ENCODE measurements at places on chromosomes 12 and 14.
A peak's percentile ranks its signal among the peaks of the same experiment; 100 is the strongest.

GRCh38 chr12:107485731-107486130, 199.9 kb upstream of the PWP1 start:
- no peak for DNase-seq

DNA sequence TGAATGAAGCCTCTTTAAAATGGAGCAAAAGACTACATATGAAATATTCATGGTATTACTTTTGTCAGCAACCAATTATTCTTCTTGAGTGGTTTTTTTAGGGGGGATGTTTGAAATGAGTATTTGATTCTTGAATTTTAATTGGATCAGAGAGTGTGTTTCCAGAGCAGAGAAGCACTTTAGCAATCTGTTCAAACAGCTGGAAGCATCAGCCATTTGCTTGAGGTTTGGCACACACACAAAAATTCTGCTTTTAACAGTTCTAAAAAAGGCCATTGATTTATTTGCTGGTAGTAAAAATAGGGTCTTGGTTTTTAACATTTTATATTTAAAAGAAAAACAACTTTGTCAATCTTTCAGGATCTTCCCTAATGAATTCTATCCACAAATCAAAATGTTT, 292.7 kb downstream of the LRFN5 start:
- DNase-seq = no peak

DNA sequence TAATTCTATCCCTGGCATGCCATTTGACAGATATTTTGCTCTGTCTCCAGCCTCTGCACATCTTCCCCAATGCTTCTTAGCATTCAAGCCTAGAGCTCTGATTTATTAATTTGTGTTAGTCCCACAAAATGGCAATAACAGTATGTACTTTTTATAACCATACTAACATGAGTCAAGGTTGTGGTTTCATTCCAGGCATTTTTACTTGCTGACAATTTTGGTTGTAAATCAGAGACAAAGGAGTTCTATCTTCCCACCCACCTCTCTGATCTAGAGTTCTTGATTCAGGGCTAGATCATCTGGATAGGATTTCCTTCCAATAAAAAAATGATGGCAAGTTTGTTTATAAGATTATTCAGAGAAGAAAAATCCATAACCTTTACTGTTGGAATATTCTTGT, 18.5 kb upstream of the CISTR start:
- no peak for DNase-seq

DNA sequence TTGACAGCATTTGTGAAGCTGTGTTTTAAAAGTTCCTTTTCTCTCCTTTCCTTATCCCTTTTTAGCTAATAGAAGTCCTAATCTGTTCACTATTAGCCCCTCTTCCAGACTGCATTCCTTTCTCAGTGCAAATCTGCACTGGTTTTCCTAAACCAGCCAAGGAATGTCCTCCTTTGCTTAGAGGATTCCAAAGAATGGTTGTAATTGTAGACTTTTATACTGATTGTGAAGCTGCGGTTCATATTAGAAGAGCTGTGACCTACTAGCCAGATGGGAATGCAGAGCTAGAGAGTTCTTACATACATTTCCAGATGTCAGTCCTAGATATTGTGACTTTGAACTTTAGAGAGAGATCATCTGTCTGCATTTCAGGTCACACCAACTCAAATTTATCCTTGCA, 79.8 kb downstream of the MYRFL start:
- DNase-seq = no peak

DNA sequence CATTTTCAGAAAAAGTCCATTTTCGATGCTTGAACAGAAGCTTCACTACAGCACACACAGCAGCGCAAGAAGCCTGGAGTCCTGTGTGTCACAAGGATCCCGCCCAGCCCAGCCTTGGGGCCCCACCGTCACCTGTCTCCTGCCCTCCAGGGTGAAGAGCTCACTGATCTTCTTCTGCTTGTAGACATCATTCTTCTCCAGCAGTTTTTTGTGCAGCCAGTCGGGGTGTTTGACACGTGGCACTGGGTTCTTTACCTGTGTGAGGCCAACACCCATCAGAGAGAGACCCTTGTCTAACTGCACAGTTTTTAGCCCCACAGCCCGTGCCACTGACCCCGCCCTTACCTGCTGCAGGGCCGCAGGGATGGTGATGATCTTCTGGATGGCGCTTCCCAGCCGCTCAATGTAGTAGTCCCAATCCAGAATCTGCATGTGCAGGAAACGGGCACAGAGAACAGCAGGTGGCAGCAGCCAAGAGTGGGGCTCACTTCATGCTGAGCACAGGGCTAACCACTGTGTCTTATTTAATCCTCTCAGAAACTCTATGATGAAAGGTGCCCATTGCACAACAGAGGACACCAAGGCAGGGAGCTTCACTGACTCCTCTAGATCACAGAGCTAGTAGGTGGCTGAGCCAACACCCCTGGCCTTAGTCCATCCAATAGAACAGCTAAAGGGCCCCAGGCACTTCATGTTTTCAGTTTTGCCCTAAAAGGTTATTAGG, 30.0 kb downstream of the POLE start:
- DNase-seq = no peak

GRCh38 chr14:55071870-55072640, 20.6 kb downstream of the MAPK1IP1L start:
- DNase-seq = peak; percentile 60

DNA sequence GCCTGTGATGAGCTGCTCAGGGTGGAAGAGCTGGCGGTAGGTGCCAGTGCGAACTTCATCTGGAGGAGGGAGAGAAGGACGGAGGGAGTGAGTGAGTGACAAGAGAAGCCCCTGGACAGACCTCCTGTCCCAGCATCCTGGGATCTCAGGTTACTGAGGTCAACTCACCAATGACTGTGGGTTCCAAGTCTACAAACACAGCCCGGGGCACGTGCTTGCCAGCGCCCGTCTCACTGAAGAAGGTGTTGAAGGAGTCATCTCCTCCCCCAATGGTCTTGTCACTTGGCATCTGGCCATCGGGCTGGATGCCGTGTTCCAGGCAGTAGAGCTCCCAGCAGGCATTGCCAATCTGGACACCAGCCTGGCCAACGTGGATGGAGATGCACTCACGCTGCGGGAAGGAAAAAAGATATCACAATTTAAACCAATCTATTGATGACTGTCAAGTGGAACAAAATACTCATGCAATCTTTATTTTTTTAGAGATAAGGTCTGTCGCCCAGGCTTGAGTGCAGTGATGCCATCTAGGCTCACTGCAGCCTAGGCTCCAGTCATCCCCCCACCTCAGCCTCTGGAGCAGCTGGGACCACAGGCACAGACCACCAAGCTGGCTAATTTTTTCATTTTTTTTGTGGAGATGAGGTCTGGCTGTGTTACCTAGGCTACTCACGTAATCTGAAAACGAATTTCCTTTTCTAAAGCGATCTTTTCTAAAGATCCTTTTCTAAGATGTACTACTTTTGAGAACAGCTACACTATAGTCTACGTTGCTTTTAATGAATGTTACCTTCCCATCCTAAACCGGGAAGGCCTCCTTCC, 1.7 kb downstream of the TUBA1B start:
- no peak for DNase-seq

DNA sequence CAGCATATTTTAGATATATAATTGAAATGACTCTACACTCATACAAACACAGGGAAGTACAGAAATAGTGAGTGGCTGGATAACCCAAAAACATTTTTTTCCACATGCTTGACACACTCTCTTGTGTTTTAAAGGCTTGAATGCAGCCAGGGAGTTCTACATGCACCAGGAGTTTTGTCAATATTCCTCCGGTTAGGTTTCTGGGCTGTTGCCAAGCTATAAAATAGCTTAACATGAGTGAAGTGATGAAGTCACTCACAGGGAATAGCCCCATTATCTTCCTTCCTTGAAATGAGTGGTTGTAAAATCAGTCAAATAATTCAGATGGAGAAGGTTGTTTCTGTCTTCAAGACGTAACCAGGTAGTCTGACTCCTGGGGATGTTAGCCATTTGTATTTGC, 582.7 kb downstream of the SLC6A15 start:
- no peak for DNase-seq

GRCh38 chr12:50102646-50103309, 1.0 kb upstream of the GPD1 start:
- DNase-seq = no peak

DNA sequence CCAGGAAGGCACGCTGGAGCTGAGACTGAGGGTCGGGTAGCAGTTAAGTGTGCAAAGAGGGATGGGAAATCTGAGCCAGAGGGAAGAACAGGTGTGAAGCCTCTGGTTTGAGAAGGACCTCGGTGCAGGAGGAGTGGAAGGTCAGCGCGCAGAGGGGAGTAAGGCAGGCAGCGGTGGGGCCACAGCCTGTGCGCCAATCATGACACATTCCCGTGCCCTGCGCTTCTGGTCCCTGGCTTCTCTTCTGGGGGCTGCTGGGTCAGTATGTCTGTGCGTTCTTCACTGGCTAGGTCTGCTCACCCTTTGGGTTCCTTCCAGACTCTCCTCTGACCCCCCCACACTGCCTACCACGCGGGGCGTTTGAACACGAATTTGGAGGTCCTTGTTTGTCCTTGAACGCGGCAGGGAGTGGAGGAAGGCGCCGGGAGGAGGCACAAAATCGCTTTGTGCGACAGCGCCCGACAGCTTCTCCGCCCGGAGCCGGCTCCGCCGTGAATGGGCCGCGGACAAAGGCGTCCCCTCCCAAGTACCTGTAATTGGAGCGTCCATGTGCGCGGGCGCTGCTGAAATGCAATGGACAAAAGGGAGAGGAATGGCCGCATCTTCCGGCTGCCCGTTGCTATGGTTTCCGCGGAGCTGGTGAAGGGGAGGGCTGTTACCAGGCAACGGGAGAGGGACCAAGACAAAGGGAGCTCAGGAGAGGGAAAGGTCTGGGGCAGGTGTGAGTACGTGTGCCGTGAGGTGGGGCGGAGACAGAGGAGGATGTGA, 207.2 kb upstream of the SRRM4 start:
- DNase-seq = no peak

GRCh38 chr12:2986876-2987275, 27.7 kb downstream of the TEAD4 start:
- no peak for DNase-seq

DNA sequence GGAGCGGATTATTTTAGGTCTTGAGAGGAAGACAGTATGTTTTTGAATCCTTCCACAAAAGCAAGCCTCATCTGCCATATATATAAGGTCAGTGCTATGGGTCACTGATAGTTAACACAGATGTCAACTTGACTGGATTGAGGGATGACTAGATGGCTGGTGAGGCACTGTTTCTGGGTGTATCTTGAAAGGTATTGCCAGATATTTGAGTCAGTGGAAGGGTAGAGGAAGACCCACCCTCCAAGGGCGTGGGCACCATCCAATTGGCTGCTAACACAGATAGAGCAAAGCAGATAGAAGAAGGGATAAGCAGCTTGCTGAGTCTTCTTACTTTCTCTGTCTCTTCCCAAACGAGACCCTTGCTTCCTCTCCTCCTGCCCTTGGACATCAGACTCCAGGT, 185.0 kb upstream of the BTG1 start:
- no peak for DNase-seq

DNA sequence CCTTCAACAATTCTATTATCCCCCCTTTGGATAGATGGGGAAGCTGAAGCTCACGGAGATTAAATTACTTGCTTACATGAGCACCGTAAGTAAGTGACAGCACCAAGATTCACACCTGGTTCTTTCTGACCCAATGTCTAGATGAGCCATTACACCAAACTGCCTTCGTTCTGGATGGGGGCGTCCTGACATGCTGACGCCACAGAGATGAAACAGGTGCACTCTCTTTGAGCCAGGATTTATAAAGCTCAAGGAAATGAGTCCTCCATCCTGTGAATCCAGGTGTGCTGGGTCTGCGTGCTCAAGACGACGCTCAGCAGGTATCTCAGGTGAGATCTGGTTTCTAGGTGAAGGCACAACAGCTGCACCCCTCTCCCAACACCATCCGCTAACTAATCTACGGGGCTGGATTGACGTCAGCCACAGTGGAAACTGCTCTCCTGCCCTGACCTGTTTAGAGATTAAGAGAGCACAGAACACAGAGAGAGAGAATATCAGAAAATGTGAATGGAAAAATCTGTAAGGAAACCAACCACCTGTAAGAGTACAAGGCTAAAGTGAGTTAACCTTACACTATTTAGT, 61.6 kb downstream of the KSR2 start:
- peak; percentile 34 for DNase-seq

DNA sequence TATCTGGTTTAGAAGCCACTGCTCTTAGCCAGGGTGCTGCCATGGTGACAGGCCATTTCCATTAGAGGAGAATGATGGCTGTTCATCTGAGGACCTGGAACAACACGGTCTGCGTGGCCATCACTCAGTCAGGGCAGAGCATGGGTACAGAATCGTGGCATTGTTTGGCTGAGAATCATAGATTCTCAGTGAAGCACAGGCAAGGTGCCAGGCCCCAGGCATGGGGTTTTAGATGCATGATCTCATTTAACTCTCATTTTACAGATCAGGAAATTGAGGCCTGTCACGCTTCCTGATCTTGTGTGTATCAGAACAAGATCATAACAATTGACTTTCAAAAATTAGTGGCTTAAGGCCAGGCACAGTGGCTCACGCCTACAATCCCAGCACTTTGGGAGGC, 26.8 kb upstream of the IRF2BPL start:
- peak; percentile 43 for DNase-seq

DNA sequence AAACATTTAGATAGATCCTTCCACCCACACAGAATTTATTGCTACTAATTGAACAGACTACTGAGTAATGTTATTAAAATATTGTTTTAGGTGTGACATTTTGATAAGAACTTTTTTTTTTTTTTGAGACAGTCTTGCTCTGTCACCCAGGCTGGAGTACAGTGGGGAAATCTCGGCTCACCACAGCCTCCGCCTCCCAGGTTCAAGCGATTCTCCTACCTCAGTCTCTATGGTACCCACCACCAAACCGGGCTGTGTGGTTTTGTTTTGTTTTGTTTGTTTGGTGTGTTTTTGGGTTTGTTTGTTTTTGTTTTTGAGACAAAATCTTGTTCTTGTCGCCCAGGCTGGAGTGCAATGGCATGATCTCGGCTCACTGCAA, 40.9 kb downstream of the COX16 start:
- no peak for DNase-seq

DNA sequence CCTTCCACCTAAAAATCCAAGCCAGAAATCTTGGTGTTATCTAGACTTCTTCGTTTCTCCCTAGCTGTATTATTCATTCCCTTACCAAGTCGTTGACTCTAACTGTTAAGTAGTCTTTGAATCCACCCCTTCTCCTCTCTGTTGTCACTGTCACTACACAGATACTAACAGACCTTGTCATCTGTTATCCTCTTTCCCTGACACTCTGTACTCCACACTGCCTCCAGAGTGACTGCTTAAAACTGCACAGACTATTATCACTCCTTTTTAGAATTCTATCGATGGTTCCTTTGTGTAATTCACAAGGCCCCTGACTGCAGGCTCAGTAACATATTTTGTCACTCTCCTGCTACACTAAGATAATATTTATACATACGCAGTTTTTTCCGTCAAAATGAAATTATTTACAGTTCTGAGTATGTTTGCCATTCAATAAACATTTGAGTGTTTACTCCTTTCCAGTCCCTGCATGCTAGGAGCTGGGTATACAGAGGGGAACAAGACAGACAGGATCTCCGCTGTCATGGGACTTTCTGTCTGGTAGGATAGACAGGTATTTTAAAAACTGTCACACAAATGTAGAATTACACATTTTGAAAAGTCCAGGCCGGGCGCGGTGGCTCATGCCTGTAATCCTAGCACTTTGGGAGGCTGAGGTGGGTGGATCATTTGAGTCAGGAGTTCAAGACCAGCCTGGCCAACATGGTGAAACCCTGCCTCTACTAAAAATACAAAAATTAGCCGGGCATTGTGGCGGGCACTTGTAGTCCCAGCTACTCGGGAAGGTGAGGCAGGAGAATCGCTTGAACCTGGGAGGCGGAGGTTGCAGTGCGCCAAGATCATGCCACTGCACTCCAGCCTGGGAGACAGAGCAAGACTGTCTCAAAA, 3.8 kb downstream of the MARS1 start:
- no peak for DNase-seq
